ENCODE measurements at places on chromosomes 1 and 21. TPM values are rescaled to one million over a fixed set of nuclear protein-coding genes. Genes with fewer than 3 reads are reported as not detected.

The KRTAP13-2 gene
- not detected for total RNA-seq

The ASCL5 gene
- total RNA-seq = not detected

The MTARC1 gene
- 6.1 TPM for total RNA-seq

The CLIC6 gene
- 5.1 TPM for total RNA-seq

The NBPF6 gene
- not detected for total RNA-seq

- H3K27ac ChIP-seq = no peak overlapping the region
- no peaks in the 10 kb centered on the region for H3K36me3 ChIP-seq
- DNase-seq = no peak
- peaks cover 20% of the 10 kb centered on the region for H3K27me3 ChIP-seq
- H3K4me3 ChIP-seq = no peak overlapping the region
Observed at GRCh38 chr1:181486098-181486420, 2.7 kb downstream of the CACNA1E start.

GRCh38 chr1:32870615-32871363, at the start of gene FNDC5:
FNDC5 (minus strand) TSS chr1:32870912.
- no peaks in the 10 kb centered on the region for H3K4me1 ChIP-seq
- H3K36me3 ChIP-seq = no peaks in the 10 kb centered on the region
- peak within 1 kb of the TSS; percentile 60 for H3K4me3 ChIP-seq

DNA sequence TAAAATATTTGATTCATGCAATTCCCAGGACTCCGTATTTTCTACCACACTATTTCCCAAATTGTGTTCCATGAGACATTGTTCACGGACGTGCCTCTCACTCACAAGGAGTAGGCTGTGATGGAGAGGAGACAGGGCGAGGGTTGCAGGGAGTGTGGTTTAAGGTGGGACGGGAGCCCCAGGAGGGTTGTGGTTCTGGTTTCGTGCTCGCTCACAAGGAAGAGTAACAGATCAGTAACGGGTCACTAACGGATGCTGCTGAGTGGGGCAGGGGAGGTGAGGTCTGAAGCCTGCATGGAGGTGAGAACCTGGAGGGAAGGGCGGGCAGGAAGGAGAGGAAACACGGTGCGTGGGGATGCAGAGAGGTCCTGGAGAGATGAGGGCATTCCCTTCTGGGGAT, 28.8 kb downstream of the TFF3 start:
- H3K27ac ChIP-seq = no peak overlapping the region
- no peaks in the 10 kb centered on the region for H3K4me1 ChIP-seq
- peaks cover 20% of the 10 kb centered on the region for H3K36me3 ChIP-seq
- no peak overlapping the region for H3K4me3 ChIP-seq
- no peaks in the 10 kb centered on the region for H3K27me3 ChIP-seq

GRCh38 chr21:39079617-39080016, 103.6 kb downstream of the PSMG1 start:
- H3K4me3 ChIP-seq = no peak overlapping the region
- no peak overlapping the region for H3K27ac ChIP-seq
- peak; percentile 86 for DNase-seq
- H3K4me1 ChIP-seq = no peaks in the 10 kb centered on the region

The TFF3 gene
- 5.0 TPM for total RNA-seq

The ATP5IF1 gene
- 472 TPM for total RNA-seq

GRCh38 chr1:201059871-201060555, 36.5 kb upstream of the KIF21B start:
- no peak overlapping the region for H3K4me3 ChIP-seq
- H3K27ac ChIP-seq = no peak overlapping the region
- no peaks in the 10 kb centered on the region for H3K36me3 ChIP-seq

DNA sequence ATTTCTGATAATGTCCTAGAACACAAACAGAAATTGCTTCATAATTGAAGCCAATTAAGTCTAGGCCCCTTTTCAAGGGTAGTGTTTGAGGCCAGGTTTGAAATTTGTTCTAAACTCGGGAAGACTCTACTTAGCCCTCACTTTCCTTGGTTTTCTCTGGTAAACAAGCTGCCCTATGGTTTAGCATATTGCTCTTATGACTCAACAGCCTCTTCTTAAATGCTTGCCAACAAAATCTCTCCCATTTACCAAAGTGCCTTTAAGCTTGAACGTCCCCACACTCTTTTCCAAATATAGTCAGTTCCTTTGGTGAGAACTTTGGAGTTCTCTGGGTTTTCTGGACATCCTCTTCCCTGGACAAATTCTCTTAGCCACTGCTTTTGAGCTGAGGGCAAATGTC, 5.8 kb upstream of the LCE6A start:
- H3K27me3 ChIP-seq = no peaks in the 10 kb centered on the region
- DNase-seq = no peak
- no peaks in the 10 kb centered on the region for H3K4me1 ChIP-seq
- no peak overlapping the region for H3K4me3 ChIP-seq
- H3K27ac ChIP-seq = no peak overlapping the region
- H3K36me3 ChIP-seq = no peaks in the 10 kb centered on the region
